HFF-Myc (cell line): ENCODE measurements at places on chromosomes 11 and 22.

GRCh38 chr11:74276581-74276980, 34.9 kb downstream of the P4HA3 start:
- no peak for DNase-seq

DNA sequence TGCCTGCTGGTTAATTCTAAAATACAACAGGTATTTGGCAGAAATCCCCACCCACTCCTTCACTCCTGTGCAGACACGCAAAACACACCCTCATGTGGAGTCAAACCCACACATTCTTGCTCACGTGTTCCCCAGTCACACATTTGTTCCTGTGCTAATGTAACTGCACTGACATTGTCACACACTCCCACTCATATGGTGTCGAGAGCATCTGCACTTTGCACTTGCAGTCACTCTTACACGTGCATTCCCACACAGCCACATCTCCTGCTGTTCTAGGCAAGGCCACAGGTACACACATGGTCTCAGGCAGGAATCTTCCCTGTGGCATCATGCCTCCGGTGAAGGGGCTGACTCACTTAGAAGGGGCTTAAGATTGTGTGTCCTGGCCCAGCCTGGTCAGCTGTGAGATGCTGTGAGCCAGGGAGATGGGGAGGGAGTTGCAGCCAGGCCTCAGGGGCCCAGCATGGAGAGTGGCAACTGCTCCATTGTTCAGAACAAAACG, 395.0 kb downstream of the TENM4 start:
- peak; percentile 88 for DNase-seq

GRCh38 chr11:43712676-43713075, 32.1 kb downstream of the HSD17B12 start:
- no peak for DNase-seq

DNA sequence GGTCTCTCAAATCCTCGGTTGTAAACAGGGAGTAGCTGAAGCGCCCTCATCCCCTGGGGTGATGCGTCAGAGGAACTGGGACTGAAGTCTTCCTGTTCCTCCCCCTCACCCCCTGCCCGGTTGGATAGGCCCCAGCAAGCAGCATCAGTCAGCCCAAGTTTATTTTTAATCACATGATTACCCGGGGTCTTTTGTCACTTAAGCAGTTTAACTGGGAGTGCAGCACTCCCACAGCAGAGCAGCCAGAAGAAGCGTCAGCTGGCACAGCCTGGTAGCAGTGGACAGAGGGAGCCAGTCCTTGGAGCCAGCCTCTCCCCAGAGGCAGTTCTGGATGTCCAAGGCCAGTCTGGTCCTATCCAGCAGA, 342.1 kb downstream of the CTTN start:
- DNase-seq: no peak

- DNase-seq: peak; percentile 73
Measured at GRCh38 chr11:36034551-36035331, 90.9 kb downstream of the LDLRAD3 start.

- DNase-seq: no peak
Measured at GRCh38 chr11:60864856-60865513, 2.4 kb upstream of the ZP1 start.

DNA sequence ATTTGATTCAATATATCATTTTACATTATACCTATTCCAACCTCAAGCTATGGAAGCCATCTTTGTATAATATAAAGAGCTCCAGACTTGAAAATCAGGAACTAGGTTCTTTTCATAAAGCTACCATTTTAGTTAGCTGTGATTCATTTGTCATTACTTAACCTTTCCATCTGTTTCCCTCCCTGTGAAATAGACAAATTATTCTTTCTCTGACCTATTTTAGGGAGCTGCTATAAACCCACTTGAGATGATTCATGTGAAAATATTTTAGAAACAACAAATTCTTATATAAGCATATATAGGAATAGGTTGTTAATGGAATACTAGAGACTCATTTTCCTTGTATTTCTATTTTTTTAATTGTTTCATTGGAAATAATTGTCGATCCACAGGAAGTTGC, 1012.1 kb downstream of the OPCML start:
- DNase-seq: no peak

DNA sequence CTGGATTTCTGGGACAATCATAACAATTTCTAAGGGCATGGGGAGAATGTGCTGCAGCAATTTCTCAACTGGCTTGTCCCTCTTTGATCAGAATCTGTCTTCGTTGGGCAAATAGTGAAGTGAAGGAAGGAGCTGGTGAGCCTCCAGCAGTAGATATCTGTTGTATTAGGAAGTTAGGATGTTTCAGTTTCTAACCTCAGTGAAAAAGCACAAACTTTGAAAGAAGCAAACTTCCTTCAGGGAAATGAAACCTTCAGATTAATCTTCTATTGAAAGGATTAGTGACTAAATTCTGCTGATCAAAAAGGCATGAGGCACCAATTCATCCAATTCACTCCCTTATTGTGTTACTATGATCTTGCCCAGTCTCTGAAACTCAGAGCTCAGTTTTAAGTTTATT, 24.3 kb downstream of the LMO2 start:
- DNase-seq: no peak

GRCh38 chr11:78564490-78565467, 9.9 kb downstream of the NARS2 start:
- DNase-seq: peak; percentile 74

- DNase-seq: no peak
Measured at GRCh38 chr11:109972181-109972715, 120.9 kb upstream of the ZC3H12C start.

DNA sequence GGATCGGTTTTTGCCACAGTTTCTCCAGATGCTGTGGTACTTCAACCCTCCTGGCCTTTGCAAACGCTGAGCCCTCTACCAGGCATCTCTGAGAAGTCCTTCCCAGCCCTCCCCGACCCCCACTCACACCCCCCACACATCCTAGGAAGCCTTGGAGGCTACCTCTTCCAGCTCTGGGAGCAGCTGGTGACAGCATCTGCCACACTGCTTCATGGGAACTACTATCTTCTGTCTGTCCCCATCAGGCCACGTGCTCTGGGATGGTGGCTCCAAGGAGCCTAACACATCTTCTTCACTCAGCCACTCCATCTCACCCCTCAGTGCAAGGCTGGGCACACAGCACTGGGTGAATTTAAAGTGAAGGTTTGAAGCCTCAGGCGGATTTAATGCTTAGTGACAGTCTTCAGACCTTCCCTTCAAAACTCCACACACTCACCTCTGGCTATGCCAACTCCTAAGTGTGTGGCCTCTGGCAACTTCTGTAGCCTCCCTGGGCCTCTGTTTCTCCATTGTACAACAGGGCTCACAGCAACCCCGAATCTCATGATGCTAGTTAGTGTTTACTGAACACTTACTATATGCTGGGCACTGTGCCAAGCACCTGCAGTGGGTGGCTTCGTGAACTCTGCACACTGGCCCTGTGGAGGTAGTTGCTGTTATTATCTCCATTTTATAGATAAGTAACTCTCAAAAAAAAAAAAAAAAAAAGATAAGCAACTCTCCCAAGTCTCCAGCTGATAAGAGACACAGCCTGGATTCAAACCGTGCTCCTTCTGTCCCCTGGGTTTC, 7.3 kb upstream of the TP53I11 start:
- DNase-seq: no peak

GRCh38 chr11:6197466-6198200, 1.4 kb upstream of the OR52W1 start:
- no peak for DNase-seq

DNA sequence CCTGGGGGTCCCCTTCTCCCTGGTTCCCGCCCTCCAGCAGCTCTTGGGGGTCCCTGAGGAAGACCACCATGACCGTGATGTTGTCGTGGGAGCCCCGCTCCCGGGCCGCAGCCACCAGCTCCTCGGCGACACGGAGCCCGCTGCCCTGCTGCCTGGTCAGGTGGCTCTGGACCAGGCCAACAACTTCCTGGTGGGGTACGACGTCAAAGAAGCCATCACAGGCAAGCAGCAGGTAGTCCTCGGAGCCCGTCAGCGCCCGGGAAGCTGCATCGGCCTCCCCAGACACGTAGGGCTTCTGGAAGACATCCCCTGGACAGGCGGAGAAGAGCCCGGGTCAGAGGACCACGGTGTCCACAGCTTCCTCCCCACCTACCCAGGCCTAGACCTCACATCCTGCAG, 29.5 kb downstream of the PPM1F start:
- DNase-seq: no peak

- DNase-seq: no peak
Measured at GRCh38 chr11:68963779-68964178, 17.0 kb downstream of the MRGPRD start.

DNA sequence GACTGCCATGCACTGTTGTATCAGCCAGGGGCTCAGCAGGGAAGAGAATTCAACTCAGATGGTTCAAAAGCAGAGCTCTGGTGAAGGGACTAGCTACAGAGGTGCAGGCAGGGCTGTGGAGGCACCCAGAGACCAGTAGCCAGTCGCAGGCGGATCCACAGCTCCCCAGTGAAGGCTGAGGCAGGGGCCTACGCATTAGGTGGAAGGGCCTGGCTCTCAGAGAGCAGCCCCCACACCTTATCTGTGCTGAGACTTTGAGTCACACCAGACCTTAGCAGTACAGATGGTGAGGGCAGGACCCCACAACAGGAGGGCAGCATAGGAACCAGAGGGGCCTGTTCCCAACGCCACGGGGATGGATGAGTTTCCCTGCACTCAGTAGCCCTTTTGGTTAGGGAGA, 189.6 kb downstream of the DSCAML1 start:
- DNase-seq: no peak

GRCh38 chr11:76313271-76313670, 67.7 kb downstream of the THAP12 start:
- DNase-seq: no peak

DNA sequence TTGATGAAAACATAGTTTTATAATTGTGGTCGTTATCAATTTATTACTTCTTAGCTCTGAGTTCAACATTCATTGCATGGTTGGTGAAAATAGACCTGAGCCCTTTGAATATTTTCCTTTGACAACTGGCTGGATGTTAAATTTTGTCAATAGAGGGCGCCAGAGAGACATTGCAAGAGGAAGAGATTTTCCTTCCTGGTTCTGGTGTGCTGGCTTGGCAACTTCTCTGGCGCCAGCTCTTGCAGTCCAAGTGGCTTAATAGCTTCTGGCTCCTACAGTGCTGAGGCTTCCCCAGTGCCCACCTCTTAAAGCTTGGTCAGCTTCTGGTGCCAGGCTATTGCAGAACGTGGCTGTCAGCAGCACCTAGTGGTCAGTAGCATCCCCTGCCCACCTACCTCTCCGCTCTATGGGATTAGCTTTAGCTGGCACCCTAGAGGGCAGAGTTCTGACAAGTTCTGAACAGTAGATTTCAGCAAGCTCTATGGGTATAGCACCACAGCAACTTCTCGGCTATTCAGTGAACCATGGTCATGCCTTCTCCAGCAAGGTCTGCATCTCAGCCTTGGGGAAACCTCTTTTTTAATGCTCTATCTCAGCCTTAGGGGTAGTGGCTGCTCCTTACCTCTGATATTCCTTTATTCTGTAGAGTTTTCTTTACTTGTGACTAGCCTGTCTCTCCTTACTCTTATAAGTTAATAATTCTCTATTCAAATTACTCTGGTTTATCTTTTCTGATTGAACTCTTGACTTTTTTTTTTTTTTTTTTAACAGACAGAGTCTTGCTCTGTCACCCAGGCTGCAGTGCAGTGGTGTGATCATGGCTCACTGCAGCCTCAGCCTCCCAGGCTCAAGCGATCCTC, 59.4 kb downstream of the ACER3 start:
- DNase-seq: peak; percentile 60

DNA sequence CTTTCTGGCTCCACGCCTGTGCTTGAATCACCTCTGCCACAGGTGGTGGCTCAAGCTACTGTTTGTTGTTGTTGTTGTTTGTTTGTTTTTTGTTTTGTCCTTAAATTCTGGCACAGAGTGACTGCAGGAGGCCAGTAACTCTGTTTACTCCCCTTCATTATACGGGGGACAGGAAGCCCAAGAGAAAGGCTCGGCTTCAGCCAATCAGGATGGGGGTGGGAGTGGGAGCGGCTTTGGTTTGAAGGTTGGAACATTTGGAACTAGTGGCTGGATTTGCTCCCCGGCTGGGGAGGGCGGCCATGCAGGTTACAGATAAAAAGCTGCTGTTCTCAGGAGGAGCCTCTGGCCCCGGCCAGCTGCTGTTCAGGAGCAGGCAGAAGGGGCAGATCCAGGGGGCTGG, 19.7 kb upstream of the CABP2 start:
- no peak for DNase-seq

GRCh38 chr11:76839311-76839710, 21.4 kb upstream of the ACER3 start:
- no peak for DNase-seq

- DNase-seq: no peak
Measured at GRCh38 chr22:47295226-47295901, 532.9 kb downstream of the TBC1D22A start.

DNA sequence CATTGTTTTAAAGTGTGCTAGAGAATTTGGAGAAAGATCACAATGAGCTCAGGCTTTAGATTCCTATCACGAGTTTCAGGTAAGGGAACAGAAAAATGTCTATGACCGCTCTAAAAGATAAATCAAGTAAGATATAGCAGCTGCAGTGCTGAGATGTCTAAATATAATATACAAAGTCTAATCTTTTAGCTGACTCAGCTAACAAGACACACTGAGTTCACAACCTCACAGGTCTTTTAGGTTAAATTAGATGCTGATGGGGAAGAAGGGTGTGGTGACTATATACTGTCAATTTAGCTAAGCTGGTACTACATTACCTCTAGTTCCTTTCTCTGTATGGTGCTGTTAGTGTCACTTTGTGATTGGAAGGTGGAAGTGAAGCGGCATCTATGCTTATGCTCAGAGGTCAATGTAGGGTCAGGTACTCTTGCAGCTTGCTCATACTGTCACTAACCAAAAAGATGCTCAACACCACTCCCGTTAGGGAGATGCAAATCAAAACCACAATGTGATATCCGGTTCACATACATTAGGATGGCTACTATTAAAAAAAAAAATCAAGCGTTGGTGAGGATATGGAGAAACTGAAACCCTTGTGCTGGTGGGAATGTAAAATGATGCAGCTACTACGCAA, 283.5 kb downstream of the SWAP70 start:
- DNase-seq: no peak

GRCh38 chr11:119940401-119940976, 197.4 kb downstream of the TRIM29 start:
- no peak for DNase-seq

DNA sequence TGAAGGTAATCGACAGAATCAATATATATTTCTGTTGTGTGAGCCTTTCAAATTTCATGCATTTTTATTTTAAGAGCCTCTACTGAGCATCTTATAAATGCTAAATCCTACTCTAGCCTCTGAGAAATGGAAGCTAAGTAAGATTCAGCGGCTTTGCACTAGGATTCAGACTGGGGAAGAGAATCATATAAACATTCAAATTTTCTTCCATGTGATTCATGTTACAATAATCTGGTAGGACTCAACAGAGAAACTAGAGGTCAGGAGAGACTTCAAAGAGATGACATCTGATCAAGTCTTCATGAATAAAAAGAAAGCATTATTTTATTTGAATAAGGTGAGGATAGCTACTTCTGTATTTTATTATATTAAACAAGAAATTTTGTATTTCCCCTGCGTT, 538.9 kb downstream of the DLG2 start:
- no peak for DNase-seq

DNA sequence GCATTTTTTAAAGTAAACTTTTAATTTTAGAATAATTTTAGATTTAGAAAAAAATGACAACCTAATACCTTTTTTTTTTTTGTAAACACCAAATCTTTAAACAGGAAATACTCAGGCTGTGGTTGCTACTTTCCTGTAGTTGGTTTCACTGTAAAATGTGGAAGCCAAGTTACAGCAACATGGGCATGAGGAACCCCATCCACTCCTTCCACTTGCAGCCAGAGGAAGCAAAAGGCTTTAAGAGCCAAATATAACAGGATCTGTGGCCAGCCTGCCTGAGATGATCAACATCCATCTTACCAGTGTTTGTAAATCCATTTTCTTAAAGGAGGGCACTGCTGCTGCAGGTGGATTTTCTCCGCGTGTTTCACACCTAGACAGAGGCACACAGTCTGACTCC, 66.2 kb downstream of the TNRC6B start:
- no peak for DNase-seq
